ENCODE measurements at places on chromosomes 7 and 10.

DNA sequence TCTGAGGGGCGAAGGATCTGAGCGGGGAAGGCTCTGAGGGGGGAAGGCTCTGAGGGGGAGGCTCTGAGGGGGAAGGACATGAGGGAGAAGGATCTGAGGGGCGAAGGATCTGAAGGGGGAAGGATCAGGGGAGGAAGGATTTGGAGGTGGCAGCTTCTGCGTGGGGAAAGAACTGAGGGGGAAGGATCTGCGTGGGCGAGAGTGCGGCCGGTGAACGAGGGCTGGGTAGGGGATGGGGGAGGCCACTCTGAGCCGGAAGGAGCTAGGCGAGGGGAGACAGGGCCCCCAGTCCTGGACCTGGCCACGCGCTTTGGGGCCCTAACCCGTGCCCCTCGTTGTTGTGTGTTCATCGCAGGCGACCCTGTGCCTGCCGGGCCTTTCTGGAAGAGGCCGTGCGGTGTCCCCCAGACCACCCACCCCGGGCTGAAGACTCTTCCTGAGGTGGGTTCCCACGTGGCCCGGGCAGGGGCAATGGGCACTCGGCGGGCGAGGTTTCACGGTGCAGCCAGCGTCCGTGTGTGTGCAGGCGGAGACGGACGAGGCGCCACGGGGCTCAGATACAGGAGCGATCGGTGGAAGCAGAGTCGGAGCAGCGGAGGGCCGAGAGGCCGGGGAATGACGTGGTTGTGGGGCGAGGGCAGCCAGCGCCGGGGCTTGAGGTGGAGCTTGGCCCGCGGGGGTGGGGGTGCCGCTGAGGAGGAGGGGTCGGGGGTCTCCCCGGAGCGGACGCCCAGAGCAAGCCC lies 2.0 kb downstream of the CALY start:
- no peak for DNase-seq

- no peak for DNase-seq
These were observed 16.0 kb downstream of the TWIST1 start for GRCh38 chr7:19101472-19101871.

GRCh38 chr7:101121991-101122932 lies 4.6 kb upstream of the SERPINE1 start:
- no peak for DNase-seq

DNA sequence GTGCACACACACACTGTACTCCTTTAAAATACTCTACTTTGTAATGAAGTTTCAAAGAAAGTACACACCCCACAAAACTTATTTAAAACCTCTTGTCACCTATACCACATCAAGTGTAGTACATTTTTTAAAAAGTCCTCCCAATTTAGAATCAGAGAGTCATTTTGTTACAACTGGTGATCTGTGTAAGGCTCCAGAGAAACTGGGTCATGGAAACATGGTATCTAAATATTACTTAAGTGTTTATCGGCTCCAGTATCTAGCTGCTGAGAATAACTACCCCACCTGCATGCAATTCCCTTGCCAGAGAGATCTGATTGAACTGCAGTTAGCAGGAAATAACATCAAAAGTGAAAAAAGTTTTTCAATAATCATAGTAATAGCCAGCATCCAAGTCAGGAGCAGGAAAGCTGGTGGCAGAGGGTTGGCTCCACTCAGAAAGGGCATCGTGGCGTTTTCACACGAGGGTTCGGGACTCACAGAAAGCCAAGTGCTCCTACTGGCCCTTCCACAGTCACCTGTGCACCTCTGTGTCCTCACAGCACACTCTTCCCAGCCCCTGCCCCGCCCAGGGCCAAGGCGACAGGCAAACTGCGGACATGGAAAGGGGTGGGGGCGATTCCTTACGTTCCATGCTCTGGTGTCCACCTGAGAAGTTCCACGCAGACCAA lies 6.5 kb downstream of the RGS10 start:
- DNase-seq, result no peak

DNA sequence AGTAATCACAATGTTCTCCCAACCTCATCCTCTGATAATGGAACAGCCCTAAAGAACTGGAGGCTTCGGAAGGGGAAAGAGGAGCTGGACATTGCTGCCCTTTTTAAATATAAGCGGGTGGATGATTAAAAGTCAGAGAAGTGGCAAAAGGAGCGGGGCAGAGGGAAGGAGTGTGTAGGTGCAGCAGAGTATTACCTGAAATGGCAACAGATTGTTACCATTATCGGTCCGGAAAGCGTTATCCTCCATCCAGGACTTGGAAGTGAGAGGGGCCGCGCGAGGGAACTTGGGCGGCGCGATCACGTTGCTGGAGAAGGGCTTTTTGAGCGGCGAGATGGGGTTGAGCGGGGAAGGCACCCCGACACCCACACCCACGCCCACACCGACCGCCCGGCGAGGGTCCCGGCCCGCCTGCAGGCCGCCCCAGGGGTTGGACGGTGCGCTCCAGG lies 51.7 kb downstream of the CPEB3 start:
- DNase-seq, result no peak

DNA sequence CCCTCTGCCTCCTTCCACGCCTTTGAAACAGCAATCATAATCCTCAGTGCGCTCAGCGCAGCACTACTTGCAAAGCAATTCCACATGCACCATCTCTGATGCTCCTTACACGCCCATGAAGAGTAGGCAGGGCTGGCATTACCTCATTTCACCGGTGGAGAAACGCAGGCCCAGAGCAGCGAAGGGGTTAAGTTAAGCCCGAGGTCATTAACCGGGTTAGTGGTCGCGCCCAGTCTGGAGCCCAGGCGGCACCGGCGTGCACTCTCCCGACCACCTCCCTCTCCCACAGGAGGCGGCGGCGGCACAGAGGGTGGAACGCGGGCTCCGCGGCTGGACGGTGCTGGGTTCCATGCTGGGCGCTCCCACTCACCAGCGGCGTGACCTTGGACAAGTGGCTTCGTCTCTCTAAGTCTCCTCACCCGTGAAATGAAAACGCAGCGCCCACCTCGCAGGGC lies 515 bp downstream of the FASTK start:
- DNase-seq, result no peak

GRCh38 chr7:150685219-150686029 lies at the start of gene GIMAP2:
Gene GIMAP2, plus strand, starts transcription at chr7:150685706. Its CDS starts 1,354 bp downstream, at chr7:150687060.
- DNase-seq, result no peak

- DNase-seq, result no peak
These were observed 1.9 kb downstream of the SAP25 start for GRCh38 chr7:100571829-100572116.

DNA sequence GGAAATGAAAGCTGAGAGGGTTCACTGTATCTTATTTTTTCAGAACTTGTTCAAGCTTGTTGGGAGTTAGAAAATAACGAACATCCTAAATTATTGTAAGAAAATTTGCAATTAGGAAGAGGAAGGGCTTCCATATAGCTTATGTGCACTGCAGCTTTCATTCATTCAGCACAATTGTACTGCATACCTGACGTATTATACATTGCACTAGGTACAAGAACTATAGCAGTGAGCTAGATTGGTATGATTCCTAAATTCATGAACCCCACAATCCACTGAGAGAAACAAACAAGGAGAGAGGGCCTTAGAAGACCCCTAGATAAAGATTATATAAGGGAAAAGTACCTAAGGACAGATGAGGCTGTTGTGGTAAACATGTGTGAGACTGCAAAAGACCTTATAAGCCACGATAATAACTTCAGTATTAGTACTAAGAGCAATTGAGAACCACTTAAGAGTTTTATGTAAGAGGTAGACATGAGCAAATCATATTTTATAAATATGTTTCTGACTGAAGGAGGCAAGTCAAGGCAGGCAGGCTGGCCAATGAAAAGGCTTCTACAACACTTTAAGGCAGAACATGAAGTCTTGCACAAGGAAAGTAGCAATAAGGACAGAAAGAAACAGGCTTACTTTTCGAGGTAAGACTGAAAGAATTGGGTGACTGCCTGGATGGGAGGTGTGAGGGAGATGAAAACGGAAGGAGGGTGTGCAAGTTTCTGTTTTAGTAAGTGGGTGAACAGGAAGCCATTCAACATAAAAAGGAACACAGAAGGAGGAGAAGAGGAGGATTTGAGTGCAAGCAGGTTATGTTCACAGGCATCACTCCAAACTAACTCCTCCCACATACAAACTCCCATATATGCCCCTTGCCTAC lies 77.9 kb upstream of the LRRN3 start:
- DNase-seq, result no peak

DNA sequence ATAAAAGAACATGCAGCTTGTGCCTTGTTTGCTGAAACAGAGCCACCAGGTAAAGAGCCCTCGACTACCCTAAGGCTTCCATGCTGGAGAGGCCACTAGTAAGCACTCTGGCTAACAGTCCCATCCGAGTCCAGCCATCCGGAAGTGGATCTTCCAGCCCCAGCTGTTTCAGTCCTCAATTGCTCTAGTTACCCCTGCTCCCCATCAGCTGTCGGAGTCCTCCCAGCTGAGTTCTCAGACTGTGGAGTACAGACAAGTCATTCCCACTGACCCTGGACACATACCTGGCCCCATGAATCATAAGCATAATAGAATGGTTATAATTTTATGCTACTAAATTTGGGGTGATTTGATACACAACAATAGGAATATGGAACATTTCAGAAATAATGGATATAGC lies 13.5 kb upstream of the FZD1 start:
- DNase-seq, result no peak

GRCh38 chr10:22321156-22321923 lies 441 bp downstream of the BMI1 start:
- peak; percentile 73 for DNase-seq

DNA sequence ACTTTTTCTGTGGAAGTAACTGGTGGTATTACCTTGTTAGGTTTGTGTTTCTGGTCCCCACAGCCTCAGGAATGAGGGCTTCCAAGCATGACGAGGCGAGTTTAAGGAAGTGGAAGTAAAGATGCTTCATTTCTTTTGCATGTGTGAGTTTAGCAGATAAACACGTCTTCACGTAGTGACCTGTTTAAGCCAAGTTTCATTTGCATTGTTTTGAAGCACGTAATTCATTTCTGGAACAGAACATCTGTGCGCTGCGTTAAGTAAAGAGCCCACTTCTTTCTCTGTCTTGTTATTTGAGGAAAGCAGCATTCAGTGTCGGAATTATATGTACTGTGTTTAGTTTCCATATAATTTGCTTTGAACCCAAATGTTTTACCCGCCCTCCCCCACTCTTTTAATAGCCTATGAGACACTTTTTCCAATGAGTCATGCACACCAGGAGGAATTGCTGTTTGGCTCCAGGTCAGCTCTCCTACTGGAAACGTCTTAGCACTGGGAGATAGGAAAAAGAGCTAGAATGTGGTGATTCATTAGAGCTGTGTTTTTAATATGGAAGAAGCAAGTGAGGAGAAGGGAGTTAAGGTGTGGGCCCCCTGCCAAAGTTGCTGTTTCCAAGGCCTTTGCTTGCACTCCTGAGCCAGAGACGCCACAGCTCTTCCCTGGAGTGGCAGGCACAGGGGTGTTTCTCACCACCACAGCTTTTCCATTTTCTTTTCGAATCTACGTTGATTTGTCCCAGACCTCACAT lies 36.7 kb downstream of the BTBD16 start:
- DNase-seq, result no peak

DNA sequence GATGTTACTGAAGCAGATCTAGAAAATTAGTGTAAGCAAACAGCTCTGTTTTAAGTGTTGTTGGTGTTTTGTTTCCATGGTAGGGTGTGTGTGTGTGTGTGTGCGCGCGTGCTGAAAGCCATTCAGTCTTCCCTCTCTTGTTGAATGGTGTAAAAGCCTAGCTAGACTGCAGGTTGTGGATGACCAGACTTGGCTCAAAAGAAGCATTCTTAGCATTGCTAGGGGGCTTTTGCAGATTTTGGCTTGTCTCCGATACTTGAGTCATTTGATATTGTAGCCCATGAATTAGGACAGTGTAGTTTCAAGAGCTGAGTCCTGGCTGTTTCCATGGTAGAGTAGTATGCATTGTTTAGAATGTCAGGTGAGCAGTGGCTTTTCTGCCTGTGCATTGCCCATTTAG lies 99.1 kb downstream of the SND1 start:
- DNase-seq, result no peak
